ENCODE measurements at places on chromosomes 11 and 22.
A peak's percentile ranks its signal among the peaks of the same experiment; 100 is the strongest.

- no peak for DNase-seq
These were observed 241.1 kb downstream of the GRIK4 start for GRCh38 chr11:120752668-120753067.

DNA sequence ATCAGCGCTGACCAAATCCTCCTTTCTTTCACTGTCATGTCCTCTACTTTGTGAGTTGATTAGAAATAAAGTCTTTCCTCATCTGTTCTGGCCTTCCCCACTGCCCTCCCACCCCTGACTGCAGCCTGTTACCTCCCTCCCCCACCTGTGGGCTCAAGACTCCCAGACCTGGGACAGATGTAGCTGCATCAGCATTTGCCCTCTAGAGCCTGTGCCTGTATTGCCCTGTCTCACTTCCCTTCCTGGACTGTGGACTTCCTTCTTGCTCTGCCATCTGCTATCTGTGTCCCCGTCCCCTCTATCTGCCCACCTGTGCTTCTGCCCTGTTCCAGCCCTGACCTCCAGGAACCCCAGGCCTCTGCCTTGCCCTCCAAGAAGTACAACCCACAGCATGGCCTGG, 122.5 kb downstream of the GALNT18 start:
- DNase-seq, result no peak

DNA sequence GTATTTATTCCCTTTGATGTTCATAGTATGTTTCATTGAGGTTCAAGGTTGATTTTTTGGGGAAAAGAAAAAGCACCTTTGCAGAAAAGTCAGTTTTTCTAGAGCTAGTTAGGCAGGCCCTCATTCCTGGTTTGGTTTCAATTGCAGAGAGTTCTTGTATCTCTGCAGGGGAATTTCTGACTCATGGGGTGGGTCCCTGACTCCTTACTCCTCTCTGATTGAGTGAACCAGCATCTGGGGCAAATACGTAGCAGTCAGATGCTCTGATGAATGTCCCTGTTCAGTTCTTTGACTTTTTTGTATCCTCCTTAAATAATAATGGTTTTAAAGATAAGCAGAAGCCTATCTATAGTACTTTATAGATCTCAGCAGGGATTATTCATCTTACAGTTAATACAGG, 7.7 kb upstream of the NCR3LG1 start:
- DNase-seq, result no peak

DNA sequence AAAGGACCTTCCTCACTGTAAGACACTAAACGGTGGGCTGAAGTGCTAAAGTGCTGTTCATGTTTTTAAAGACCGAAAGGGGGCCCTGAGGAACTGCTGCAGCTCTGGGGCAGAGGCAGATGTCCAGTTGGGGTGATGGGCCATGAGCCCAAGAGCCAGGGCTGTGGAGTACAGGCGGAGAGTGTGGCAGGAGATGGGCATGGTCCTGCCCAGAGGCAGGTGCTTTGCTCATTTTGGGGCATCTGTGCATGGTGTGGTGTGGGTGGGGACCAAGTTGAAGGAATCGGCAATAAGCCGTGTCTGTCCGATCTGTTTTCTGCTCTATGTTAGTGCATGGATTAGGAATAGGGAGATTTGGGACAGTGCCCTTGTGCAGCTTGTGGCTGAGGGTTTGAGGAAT, 258.3 kb downstream of the NTM start:
- no peak for DNase-seq

DNA sequence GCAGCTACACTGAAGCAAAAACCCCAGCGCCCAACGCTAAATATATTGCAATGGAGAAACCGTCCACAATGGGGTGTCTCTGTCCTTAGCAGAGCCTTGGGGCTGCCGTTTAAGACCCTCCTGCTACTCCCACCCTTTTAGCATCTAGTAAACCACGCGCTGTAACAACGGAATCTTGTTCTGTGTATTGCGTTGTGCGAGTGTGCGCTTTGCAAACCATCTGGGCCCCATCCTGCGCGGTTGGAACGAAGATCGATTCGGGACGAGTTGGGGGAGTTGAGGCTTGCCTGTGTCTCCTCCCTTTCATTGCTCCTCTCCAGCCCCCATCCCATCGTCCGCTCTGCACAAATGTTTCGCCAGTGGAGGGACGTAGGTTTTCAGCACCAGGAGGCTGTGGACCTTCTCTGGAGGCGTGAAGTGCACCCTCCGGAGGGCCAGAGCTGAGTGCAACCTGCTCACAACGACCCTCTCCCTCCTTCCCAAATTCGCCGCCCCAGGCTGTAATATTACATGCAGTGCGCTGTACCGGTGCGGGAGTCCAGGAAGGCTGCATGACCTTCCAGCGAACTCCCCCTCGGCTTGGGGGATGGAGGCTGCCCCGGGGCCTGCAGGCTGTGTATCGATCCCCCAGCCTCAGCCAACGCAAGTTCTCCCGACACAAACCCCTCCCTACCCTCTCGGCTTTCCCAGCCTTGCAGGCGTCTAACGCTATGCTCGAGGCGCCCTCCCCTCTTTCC, 1.6 kb upstream of the KMT2A start:
- peak; percentile 52 for DNase-seq

DNA sequence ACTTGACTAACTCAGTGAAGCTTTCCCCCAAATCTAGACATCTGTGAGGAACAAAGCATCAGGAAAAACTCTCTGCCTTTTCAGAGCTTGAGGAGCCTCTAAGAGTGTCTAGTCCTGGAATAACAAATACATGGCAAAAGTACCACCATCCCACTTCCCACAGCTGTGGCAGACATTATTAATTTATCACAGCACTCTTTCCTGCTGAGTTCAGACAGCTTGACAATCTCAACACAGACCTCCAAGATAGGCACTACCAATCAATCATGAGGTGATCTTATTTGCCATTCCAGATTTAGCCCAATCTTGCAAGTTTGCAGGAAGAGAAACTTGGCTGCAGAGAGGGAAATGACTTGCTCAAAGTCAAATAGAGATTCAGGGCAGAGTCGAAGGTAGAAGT, 202.8 kb downstream of the MN1 start:
- DNase-seq, result no peak

- no peak for DNase-seq
These were observed 6.7 kb downstream of the XKR3 start for GRCh38 chr22:16818538-16818937.

- no peak for DNase-seq
These were observed 213.1 kb downstream of the LRRC4C start for GRCh38 chr11:41246399-41246745.

DNA sequence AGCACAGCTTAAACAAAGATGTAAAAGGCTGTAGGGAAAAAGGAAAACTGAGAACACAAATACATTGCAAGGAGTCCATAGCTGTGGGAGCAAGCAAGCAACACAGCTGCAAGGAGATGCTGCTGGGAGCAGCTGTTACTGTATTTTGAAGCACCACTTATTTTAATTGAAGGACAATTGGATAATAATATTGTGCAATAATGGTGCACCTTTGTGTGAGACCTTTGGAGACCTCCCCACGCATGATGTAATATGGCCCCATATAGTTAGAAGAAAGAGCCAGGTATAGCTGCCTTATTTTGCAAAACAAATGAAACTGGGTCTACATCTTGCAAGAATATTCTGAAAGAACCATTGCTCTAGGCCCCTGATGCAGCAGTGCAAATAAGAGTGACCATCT, 191.1 kb upstream of the KIRREL3 start:
- no peak for DNase-seq

DNA sequence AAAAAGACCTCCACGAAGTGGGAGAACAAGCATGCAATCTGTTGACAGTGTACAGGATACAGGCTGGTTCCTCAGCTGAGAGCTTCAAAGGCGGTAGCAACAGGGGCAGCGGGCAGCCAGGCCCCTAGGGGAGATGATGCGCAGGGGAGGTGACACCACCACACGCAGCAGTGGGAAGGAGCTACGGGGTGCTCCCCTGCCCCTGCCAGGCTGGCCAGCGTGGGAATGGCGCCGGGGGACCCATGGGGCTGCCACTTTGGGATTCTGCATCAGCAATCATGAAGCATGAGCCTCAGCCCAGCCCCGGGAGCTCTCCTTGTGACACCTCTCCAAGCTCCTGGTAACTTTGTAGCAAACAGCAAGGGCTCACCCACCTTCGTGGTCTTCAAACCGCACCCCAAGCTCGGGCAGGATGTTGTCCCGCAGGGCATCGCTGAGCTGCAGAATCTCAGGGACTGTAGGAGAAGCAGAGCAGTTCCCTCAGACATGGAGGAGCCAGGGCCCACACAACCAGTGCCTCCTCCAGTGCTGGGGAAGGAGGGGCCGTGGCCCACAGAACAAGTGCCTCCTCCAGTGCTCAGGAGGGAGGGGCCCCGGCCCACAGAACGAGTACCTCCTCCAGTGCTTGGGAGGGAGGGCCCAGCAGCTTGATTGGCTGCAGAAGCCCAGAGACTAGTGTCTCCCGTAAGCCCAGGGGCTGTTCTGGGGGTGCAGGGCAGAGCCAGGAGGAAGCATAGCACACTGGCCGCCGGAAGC, 14.6 kb upstream of the NAP1L4 start:
- no peak for DNase-seq

- DNase-seq, result no peak
These were observed 22.4 kb downstream of the PANX1 start for GRCh38 chr11:94150704-94151685.

GRCh38 chr22:37740455-37741311, 43.8 kb downstream of the TRIOBP start:
- no peak for DNase-seq

DNA sequence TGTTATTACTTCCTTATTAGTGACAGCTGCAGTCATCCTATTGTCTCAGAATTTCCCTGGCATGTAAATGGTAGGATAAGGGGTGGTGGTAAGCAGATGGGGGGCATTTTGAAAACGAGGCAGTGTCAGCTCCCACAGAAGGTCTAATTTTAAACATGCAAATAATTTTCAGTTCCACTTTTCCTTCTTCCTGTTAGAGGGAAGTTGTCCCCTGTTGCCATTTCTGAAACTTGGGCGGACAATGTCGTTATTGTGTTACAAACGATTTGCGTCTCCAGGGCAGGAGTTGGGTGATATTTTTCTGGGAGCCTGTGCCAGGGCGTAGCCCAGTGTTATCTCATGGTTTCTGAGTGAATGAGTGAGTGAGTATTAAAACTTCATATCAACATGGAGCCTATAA, 7.4 kb downstream of the PTPRJ start:
- no peak for DNase-seq

DNA sequence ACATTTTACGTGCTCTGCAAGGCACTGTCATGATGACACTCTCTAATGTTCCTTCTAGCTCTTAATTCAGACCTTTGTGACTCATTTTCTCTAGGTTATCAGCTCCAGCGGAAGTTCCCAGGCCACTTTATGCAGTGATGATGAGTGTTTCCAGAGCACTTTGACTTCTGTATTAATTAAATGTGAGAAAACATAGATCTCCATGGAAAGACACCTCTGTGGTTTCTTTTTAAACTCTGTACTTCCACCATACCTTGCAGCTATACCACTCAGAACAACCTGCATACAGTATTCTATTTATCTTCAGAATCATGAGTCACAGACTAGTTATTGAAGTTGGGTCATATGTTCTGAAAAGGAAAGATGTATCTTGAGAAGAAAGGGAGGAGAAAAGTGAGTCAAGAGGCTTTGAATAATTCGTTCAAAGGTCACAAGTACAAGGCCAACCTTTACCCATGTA, 175.6 kb upstream of the TENM4 start:
- DNase-seq, result no peak

GRCh38 chr11:96748639-96749370, 359.0 kb downstream of the JRKL start:
- DNase-seq, result no peak

- DNase-seq, result peak; percentile 26
These were observed 49.7 kb downstream of the RTL6 start for GRCh38 chr22:44448271-44448830.
